CD4-positive, alpha-beta T cell (primary cell): ENCODE measurements at places on chromosomes 6 and 20. TPM values are rescaled to one million over a fixed set of nuclear protein-coding genes. Genes with fewer than 3 reads are reported as not detected.

TBXT gene
- not detected for total RNA-seq

DNA sequence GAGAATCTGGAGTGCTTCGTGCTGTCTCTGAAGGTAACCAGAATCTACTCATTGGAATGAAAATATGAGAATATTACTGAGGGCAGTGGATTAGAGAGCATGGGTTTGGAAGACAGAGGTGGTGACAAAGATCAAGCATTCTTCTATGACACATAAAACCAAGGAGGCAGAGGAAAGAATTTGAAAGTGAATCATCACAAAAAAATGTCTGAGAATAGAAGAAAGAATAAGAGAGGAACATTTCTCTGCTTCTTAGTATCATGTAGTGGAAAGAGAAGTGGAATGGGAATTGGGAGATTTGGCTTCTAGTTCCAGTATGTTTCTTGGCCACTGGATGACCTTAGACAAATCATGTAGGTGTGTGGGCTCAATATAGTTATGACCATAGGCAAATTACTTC lies 474.0 kb downstream of the TFAP2B start:
- no peak for DNase-seq
- H3K4me3 ChIP-seq = no peak overlapping the region
- H3K27me3 ChIP-seq = no peaks in the 10 kb centered on the region
- H3K27ac ChIP-seq = no peak overlapping the region
- no peaks in the 10 kb centered on the region for H3K36me3 ChIP-seq

EDEM2 gene
- 12.6 TPM for total RNA-seq

GRCh38 chr20:13898012-13898612 lies 92.3 kb downstream of the SEL1L2 start:
- no peak overlapping the region for H3K27ac ChIP-seq
- H3K36me3 ChIP-seq = no peaks in the 10 kb centered on the region
- no peak for DNase-seq
- no peaks in the 10 kb centered on the region for H3K27me3 ChIP-seq

- H3K4me3 ChIP-seq = no peak overlapping the region
- H3K27me3 ChIP-seq = no peaks in the 10 kb centered on the region
- DNase-seq = no peak
- H3K4me1 ChIP-seq = no peaks in the 10 kb centered on the region
Measured at GRCh38 chr20:6583134-6583738, 184.2 kb upstream of the BMP2 start.

TNF gene
- total RNA-seq = 34.2 TPM

DNMT3B gene
- 0.33 TPM for total RNA-seq

GRCh38 chr6:87897663-87898062 lies 150.0 kb upstream of the SPACA1 start:
- no peaks in the 10 kb centered on the region for H3K36me3 ChIP-seq
- H3K4me3 ChIP-seq = no peak overlapping the region

DNA sequence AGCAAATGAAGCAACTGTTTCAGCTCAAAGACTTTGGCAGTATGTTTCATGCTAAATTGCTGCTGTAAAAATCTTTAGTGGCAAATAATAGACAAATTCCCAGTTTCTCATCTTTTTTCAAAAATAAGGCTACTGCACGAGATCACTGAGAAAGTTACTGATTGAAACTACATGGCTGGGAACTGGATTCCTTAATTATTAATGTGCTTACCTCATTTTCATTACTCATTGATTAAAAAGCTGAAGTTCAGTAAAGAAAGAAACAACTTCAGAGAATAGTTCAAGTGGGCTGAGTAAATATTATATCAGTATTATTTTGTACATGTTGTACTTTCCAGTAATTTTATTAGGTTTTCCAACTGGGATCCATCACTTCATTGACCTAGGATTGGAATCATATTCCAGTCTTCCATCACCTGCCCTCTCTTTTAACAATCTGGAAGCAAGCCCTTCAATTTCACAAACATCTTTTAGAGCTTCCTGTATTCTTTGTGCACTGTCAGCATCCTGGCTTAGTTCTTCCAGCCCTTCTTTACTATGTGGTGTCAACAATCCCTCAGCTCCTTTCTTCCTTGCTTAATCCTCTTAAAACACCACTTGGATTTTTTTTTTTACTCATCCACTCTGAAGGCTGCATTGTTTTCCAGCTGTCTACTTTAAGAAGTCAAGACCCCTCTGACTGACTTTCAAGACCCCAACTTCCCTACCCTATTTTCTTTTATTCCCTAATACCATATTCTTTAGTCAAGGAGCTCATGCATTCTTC lies 4.3 kb downstream of the MEI4 start:
- no peak overlapping the region for H3K27ac ChIP-seq
- no peaks in the 10 kb centered on the region for H3K27me3 ChIP-seq
- DNase-seq = no peak
- H3K4me3 ChIP-seq = no peak overlapping the region

GGT7 gene
- total RNA-seq = 32.6 TPM

DEFB119 gene
- not detected for total RNA-seq

GRCh38 chr20:9616455-9616805 lies 102.0 kb downstream of the LAMP5 start:
- no peaks in the 10 kb centered on the region for H3K4me1 ChIP-seq
- no peaks in the 10 kb centered on the region for H3K36me3 ChIP-seq
- peaks cover 4% of the 10 kb centered on the region for H3K27me3 ChIP-seq
- H3K4me3 ChIP-seq = no peak overlapping the region

BMP2 gene
- not detected for total RNA-seq

TEAD3 gene
- total RNA-seq = 0.11 TPM

DNA sequence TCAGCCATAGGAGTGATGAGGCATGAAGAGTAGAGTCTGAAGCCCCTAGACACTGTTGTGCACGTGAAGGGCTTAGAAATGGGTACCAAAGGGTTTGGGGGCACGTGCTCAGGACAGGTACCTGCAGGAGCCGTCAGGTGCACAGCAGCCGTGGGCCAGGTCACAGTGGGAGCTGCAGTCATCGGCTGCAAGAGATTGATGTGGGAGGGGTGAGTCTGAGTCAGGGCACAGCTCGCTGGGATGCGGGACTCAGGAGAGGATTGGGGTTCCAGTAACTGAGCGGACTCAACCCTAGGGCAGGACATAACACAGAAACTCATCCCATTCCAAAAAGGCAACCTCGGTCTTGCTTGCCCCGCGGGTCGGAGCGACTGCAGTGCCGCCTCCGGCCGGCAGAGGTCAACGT lies 1.1 kb downstream of the DLK2 start:
- no peaks in the 10 kb centered on the region for H3K27me3 ChIP-seq
- H3K27ac ChIP-seq = peak overlapping the region; percentile 23
- peak overlapping the region; percentile 73 for H3K4me3 ChIP-seq
- H3K4me1 ChIP-seq = peaks cover 19% of the 10 kb centered on the region
- H3K36me3 ChIP-seq = peaks cover 24% of the 10 kb centered on the region

LY86 gene
- total RNA-seq = 2.1 TPM

DNA sequence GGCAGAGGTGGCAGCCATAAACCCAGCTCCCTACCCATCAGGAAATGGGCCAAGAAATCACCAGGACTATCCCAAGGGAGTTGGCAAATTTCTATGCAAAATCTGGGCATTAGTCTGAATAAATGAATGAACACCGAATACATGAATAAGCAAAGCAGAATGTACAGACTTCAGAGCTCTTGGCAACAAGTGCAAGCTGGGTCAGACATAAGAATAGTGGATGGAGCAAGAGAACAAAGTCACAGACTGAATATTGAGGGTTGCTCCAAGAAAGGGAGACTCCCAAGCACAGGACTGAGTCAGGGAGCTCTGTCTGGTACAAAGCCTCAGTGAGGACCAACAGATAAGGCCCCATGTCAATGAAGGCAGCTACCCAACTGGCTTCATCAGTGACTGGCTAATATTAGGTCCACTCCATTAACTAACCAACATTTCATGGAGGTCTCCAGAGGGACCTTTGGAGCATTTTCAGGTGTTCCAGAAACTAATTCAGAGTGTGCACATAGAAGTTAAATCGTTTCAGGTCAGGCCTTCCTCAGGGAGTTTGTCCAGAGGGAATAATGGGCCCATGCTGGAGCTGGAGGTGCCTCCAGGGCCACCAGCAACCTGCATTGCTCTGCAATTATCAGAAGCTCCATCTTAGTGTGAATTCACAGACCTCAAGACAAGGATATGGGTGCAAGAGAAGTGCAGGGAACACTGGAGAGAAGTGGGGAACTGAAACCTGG lies 191.5 kb upstream of the RALGAPA2 start:
- DNase-seq = no peak
- no peak overlapping the region for H3K4me3 ChIP-seq
- no peak overlapping the region for H3K27ac ChIP-seq
- peaks cover 2% of the 10 kb centered on the region for H3K27me3 ChIP-seq
- no peaks in the 10 kb centered on the region for H3K4me1 ChIP-seq

LGSN gene
- not detected for total RNA-seq

DNA sequence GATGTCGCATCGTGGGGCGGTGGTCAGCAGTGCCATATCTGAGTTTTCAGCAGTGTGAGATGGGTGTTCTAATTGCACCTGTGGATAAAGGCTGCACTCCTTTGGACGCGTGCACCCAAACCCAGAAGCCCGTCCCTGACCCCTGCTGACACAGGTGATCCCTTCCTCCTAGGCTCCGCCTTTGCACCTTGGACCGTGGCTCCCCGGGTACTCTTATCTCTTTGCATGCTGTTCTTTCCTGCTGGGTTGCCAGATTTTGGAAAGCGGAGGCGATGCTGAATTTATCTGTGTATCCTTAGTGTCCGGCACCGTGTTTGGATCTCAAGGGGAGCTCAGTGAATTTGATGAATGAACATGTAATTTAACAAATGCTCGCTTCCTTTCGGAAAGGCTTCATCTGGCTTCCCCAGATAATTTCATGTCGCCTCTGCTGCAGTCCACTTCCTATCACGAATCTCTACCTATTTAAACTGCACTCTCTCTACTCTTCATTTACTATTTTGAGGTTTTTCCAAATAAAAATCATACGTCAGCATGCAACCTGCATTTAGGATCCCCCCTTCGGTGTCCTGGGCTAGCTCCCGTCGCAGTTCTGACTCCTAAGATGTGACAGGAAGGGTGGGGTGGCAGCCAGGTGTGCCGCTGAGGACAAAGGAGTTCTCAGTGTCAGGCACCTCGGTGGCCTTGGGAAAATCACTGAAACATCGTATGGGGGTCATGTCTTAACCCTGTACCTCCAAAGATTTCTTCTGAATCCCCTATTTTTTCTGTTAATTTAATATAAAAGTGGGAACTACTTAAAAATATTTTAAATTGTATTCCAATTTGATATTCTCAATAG lies 753 bp upstream of the PERP start:
- peaks cover 26% of the 10 kb centered on the region for H3K27me3 ChIP-seq
- H3K4me1 ChIP-seq = peaks cover 20% of the 10 kb centered on the region
- H3K36me3 ChIP-seq = no peaks in the 10 kb centered on the region
- no peak overlapping the region for H3K27ac ChIP-seq
- peak; percentile 22 for DNase-seq

- peak; percentile 5 for DNase-seq
- H3K4me1 ChIP-seq = peaks cover 46% of the 10 kb centered on the region
- H3K27me3 ChIP-seq = no peaks in the 10 kb centered on the region
- no peak overlapping the region for H3K27ac ChIP-seq
- no peaks in the 10 kb centered on the region for H3K36me3 ChIP-seq
Measured at GRCh38 chr6:30768634-30769087, 24.3 kb upstream of the IER3 start.
